ENCODE measurements at places on chromosomes 13 and 19.
A peak's percentile ranks its signal among the peaks of the same experiment; 100 is the strongest.

DNA sequence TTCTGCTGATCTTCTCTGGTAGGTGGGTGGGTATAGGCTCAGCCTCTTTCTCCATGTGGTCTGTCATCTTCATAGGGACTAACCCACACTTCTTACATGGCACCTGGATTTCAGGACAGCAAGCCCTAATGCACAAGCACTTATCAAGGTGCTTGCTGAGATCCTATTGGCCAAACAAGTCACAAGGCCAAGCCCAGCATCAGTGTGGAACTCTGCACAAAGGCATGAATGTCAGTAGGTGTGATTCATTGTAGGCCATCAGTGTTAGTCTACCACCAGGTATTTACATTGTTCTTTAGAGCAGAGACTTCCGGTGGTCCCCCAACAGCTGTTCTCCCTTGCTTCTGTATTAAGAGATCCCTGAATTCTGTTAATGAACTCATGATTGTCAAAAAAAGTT, 8.3 kb upstream of the RB1 start:
- no peak for DNase-seq

GRCh38 chr13:53336441-53337160, 308.0 kb downstream of the OLFM4 start:
- no peak for DNase-seq

GRCh38 chr19:55650126-55650557, 2.1 kb downstream of the CCDC106 start:
- no peak for DNase-seq

GRCh38 chr13:94033830-94034642, 445.4 kb downstream of the DCT start:
- no peak for DNase-seq

GRCh38 chr13:85441364-85441763, 357.9 kb downstream of the SLITRK6 start:
- no peak for DNase-seq

- DNase-seq = no peak
Measured at GRCh38 chr13:26682606-26683005, 78.0 kb downstream of the GPR12 start.

DNA sequence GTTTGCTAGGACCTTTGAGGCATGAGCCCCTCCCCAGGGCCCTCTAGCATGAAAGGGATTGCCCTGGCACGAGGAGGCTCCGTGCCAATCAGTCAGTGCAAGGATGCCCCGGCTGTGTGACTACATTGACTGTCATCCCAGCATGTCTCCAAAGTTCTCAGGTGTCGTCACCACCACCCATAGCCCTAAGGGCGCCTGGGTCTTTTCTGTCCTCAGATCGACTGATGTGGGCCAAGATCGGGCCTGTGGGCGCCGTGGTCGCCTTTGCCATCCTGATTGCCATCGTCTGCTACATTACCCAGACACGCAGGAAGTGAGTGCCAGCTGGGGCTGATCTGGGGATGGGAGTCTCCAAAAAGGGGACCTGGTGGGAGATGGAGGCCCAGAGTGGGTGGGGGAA, 18.4 kb downstream of the MAG start:
- no peak for DNase-seq

DNA sequence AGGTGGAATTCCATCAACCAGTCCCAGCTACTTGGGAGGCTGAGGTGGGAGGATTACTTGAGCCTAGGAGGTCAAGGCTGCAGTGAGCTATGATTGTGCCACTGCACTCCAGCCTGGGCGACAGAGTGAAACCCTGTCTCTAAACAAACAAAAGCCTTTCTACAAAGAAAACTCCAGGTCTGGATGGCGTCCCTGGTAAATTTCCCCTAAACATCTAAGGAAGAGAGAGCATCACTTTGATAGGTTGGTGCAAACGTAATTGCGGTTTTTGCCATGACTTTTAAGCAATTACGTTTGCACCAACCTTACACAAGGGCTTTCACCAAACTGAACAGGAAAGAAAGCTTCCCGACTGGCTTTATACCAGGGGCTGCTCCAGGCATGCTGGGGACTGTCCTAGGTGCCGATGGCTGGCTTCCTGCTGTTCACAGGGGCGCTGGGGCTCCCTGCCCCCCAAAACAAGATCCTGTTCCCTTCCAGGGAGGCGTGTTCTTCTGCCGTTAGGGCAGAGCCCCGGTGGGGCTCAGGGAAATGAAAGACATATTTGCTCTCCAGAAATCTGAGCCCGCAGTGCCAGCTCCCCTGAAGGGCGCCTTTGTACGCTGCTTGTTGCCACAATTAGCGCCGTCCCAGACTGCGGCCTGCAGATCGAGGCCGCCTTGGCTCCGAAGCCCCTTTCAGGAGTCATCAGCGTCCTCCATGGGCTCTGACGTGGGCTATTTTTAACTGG, 38.7 kb upstream of the KLF2 start:
- no peak for DNase-seq

GRCh38 chr13:77061362-77061761, 34.4 kb upstream of the FBXL3 start:
- no peak for DNase-seq

- no peak for DNase-seq
Measured at GRCh38 chr19:31334849-31335624, 14.2 kb downstream of the TSHZ3 start.

DNA sequence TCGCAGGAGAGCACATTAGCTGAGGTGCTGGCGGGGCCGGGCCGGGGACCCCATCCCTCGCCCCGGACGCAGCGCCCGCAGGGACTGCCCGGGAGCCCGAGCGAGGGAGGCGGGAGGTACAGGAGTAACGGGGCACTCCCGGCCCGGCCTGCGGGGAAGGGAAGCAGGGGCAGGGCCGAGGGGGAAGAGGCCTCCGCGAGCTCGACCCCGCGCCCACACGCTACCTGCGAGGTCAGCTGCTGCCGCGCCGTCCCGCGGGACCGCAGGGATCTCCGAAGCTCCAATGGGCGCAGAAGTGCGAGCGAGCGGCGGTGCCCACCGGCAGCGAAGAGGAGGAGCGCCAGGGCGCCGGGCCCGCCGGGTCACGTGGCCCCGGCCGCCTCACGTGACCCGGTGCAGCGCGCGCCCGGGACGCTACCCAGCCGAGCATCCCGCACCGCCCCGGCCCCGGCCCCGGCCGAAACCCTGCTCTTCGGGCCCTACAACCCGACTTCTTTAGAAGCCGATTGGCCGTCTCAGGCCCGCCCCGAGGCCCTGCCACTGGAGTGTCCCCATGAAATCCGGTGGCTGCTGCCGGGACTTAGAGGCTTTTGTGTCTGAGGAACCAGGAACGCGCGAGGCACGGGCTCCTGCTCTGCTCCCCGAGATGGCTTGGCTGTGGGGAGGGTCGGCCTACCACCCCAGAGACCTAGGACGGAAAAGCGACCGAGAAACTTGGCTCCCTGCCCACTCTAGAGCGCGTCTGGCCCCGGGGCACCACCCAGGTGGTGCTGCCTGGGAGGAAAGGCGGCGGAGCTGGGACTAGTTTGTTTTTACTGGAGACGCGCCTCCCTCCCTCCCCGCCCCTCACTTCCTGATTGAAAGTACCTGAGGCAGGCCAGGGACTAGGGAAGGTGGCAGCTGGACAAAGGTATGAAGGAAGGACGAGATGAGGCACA, at the start of gene RCBTB1:
RCBTB1 (minus strand) TSS at position 339 of the 938 bp plus-strand sequence. CDS start 18,279 bp downstream, outside the sequence.
- DNase-seq = peak; percentile 72

DNA sequence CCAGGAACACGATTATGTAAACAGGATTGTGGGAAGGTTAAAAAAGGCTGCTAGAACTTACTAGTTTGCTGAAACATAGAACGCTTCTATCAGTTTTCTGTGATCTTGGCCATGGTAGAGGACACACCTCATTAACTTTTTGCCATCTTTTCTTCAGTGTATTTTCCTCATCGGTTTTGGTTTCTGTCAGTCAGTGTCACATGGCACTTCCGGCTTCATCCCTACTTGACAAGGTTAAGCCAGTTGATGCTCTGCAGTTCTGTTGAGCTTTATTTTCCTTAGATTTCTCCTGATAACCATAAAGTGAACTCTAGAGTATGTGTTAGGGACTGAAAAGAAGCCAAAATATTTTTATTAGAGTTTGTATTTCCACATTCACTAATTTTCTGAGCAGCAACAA, 147.5 kb downstream of the NDFIP2 start:
- no peak for DNase-seq

- no peak for DNase-seq
Measured at GRCh38 chr19:47518854-47519253, 4.0 kb upstream of the NAPA start.

DNA sequence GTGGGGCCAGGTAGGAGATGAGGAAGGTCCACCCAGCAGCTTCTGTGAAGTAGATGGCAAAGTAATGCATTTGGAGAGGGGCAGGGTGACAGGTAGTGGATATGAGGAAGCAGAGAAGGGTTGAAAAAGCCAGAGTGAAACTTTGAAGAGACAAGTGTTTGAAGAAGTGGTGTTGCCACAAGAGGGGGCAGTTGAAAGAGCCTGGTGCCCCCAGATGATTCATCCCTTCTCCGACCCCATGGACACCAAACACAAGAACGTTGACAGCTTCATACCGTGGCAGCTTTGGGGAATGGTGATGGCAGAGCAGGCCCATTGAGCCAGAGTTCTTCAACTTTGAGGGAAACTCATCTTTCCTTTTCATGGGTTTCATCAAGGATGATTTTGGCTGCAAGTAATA, 19.9 kb downstream of the IFNL3 start:
- no peak for DNase-seq

DNA sequence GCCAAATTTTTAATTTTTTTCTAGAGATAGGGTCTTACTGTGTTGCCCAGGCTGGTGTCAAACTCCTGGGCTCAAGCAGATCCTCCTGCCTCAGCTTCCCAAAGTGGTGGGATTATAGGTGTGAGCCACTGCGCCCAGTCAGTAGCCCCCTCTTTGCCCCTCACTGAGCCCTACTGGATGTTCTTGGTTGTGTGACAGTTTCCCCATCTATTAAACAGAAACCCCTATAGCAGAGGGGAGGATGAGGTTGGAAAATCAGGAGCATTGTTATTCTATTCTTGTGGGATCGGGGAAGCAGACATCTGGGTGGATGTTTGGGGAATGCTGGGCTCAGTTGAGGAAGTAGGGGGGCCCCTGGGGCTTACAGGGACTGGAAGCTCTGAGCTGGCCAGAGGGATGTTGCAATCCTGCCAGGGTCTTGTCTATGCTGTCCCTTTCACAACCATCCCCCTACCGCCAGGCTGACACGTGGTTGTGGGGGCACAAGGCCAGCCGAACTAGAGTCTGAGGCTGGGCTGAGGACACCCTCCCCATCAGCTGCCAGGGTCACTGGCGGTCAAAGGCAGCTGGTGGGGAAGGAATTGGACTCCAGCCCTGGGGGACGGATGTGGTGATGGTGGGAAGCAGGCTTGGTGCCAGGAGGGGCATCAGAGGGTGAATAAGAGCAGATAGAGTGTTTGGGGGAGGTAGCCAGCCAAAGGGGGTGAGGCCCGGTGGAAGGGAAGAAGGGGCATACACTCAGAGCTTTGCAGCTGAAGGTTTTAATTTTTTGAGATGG, 10.9 kb downstream of the APOC1 start:
- DNase-seq = no peak

DNA sequence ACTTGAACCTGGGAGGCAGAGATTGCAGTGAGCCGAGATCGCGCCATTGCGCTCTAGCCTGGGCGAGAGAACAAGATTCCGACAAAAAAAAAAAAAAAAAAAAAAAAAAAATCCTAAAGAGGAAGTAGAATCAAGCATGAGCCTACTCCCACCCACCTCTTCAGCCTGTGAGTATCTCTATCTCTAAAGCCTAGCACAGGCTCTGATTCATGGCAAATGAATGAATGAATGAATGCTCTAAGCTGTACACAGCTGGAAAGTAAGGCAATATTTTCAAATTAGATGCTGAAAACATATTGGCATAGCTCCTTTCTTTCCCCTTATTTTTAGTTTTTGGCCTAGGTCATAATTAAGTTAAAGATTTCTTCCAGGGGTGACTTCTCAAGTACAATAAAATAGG, 35.7 kb upstream of the FAM216B start:
- no peak for DNase-seq

GRCh38 chr19:51387924-51388389, at the start of gene LIM2:
LIM2 (minus strand) TSS chr19:51387974; CDS start chr19:51387443, 531 bp downstream.
- DNase-seq = no peak

DNA sequence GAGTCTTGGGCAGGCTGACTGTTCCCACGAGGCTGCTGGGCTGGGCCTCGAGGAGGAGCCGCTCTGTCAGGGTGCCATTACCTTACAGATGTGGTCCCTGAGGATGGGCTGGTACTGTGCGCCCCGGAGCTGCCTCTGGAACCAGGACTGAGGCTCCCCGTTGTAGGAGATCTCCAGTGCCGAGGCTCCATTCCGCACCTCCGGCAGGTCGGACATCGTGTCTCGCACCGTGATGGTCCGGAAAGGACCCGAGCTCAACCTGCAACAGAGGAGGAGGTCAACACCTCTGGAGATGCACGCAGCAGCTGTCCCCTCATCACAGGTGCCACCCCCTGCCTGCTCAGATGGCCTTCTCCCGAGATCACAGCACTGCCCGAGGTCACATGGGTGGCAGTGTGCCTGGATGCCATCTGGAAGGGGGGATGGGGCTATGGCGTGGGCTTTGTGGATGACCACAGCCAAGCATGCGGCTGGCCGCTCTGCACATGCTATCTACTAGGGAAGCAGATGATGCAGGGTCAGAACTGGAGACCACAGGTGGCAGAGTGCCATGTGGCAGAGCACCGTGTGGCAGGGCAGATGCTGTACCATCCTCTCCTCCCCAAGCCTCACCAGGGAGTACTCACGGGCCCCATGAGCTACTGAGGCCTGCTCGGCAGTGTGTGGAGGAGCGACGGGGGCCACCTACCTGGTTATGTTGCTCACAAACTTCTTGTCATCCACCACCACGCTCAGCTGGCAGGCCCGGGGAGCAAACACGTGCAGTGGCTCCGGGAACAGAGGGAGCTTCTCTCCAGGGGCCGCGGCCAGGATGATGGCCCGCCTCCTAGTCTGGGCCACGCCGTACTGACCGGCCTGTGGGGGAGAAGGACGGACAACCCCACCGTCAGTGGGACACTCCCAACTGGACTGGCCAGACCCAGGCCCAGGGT, 18.3 kb upstream of the EIF3G start:
- no peak for DNase-seq

GRCh38 chr13:84571264-84571663, 689.0 kb upstream of the SLITRK1 start:
- no peak for DNase-seq

GRCh38 chr13:112250788-112251445, 125.2 kb upstream of the SPACA7 start:
- DNase-seq = no peak

- no peak for DNase-seq
Measured at GRCh38 chr19:46772170-46773017, 16.0 kb downstream of the SLC1A5 start.

- no peak for DNase-seq
Measured at GRCh38 chr13:66180836-66181235, 1049.3 kb downstream of the PCDH9 start.

DNA sequence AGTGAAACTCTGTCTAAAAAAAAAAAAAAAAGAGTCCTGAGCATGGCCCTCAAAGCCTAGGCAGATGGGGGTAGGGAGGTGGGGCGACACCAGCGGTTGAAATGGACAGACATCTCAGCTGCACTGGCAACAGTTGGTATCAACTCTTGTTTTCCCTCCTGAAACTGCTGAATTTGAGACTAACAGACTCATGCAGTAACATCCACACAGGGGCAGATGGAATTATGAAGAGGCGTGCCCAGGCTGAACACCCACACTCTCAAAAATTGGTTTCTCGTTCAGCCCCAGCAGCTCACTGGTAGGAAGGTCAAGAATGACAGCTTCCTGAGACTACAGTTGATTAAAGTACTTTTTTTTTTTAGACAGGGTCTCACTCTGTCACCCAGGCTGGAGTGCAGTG, 24.1 kb downstream of the PBX4 start:
- DNase-seq = no peak

- no peak for DNase-seq
Measured at GRCh38 chr19:39001041-39001440, 25.5 kb upstream of the FBXO17 start.

- DNase-seq = peak; percentile 23
Measured at GRCh38 chr13:23741879-23742510, 147.2 kb downstream of the MIPEP start.

GRCh38 chr13:39451860-39452301, 151.1 kb downstream of the LHFPL6 start:
- DNase-seq = no peak

Measured in RKO (cell line).